Left lung (tissue), 14 donors: ENCODE measurements at places on chromosomes 7 and 10. TPM values are rescaled to one million over a fixed set of nuclear protein-coding genes. Genes with fewer than 3 reads are reported as not detected.

- DNase-seq: peak; percentile 61
- no peak overlapping the region for H3K4me3 ChIP-seq
- H3K27me3 ChIP-seq: no peaks in the 10 kb centered on the region
- no peaks in the 10 kb centered on the region for H3K4me1 ChIP-seq
Measured at GRCh38 chr7:66557214-66558200, 71.2 kb upstream of the KCTD7 start.

GRCh38 chr7:98073047-98073446 is 33.6 kb upstream of the LMTK2 start:
- no peak overlapping the region for H3K27ac ChIP-seq
- DNase-seq: no peak
- peaks cover 4% of the 10 kb centered on the region for H3K27me3 ChIP-seq

- no peaks in the 10 kb centered on the region for H3K27me3 ChIP-seq
- H3K27ac ChIP-seq: peak overlapping the region; percentile 40
- peaks cover 100% of the 10 kb centered on the region for H3K4me1 ChIP-seq
- DNase-seq: no peak
- H3K4me3 ChIP-seq: no peak overlapping the region
Measured at GRCh38 chr10:80493522-80494051, 39.5 kb downstream of the TSPAN14 start.

- H3K4me1 ChIP-seq: peaks cover 98% of the 10 kb centered on the region
- DNase-seq: peak; percentile 92
- H3K36me3 ChIP-seq: no peaks in the 10 kb centered on the region
- H3K27ac ChIP-seq: peak overlapping the region; percentile 78
- no peaks in the 10 kb centered on the region for H3K27me3 ChIP-seq
Measured at GRCh38 chr7:47576031-47576865, 5.7 kb downstream of the TNS3 start.

DNA sequence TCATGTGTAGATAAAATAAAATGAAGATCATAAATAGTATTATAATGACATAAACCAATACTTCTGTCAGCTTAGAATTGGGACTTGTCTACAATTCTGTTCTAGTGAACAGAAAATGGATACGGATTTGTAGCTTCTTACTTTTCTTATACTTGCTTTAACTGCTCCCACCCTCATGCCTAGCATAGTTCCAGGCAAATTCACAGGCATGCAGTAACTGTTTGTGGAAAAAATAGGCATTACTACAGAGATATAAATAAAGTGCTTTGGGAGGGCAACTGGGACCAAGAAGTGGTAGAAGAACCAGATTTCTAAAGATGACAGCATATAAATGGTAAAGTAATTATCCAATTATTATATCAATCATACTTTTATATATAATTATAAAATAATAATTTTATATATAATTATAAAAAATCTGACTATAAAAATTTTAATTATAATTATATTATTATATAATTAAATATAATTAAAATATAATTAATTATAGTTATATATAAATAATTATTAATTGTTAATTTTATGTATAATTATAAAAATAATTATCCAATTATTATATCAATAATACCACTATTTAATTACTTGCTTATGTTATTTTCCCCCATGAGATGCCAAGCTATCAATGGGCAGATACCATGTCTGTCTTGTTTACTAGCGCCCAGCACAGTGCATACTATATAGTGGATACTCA is 144.1 kb downstream of the NOC3L start:
- DNase-seq: no peak
- H3K27ac ChIP-seq: no peak overlapping the region
- H3K4me3 ChIP-seq: no peak overlapping the region
- no peaks in the 10 kb centered on the region for H3K27me3 ChIP-seq
- no peaks in the 10 kb centered on the region for H3K4me1 ChIP-seq

Gene PLAC9
- total RNA-seq: 53.8 TPM

DNA sequence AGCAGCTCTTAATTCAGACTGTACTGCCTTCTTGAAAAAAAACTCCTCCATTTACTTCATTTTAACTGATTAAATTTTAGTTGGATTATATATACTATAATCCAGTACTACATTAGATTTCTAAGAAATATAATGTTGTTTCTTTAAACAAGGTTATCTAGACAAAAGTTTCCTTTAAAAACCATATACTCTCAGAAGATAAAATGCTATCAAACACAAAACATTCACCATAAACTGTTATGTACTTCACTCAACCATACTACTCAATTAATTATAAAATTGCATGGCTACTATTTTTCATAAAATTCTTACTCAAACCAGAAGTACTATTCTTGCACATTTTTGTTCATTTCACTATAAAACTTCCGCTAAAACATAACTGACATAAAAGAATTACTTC is 12.7 kb downstream of the GPR22 start:
- no peak overlapping the region for H3K4me3 ChIP-seq
- no peaks in the 10 kb centered on the region for H3K36me3 ChIP-seq
- no peak for DNase-seq
- no peaks in the 10 kb centered on the region for H3K4me1 ChIP-seq

DNA sequence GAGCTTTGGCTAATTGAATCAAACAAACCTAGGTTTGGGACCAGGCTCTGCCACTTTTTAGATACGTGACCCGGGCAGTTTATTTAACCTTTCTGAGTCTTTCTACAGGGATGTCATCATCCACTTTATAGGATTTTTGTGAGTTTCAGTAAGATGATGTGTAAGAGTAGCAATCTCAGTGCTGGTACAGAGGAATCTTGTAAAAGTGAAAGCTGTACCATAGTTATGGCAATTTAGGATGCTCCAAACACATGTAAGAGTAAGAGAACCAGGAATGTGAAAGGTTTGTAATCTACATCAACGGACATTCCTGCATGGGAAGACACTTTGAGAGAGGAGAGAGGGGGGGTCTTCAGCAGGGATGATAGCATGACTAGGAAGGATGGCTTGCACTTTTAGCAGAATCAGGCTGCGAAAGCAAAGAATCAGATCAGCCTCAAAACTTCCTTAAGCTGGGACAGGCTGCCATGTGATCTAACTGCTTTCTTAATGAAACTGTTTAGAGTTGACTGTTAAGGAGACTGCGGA is 968 bp downstream of the NOLC1 start:
- H3K36me3 ChIP-seq: peaks cover 67% of the 10 kb centered on the region
- DNase-seq: no peak
- H3K4me3 ChIP-seq: peak overlapping the region; percentile 93
- no peak overlapping the region for H3K27ac ChIP-seq
- peaks cover 8% of the 10 kb centered on the region for H3K4me1 ChIP-seq

- DNase-seq: no peak
- no peaks in the 10 kb centered on the region for H3K4me1 ChIP-seq
Measured at GRCh38 chr10:59674215-59674836, 35.3 kb downstream of the SLC16A9 start.

DNA sequence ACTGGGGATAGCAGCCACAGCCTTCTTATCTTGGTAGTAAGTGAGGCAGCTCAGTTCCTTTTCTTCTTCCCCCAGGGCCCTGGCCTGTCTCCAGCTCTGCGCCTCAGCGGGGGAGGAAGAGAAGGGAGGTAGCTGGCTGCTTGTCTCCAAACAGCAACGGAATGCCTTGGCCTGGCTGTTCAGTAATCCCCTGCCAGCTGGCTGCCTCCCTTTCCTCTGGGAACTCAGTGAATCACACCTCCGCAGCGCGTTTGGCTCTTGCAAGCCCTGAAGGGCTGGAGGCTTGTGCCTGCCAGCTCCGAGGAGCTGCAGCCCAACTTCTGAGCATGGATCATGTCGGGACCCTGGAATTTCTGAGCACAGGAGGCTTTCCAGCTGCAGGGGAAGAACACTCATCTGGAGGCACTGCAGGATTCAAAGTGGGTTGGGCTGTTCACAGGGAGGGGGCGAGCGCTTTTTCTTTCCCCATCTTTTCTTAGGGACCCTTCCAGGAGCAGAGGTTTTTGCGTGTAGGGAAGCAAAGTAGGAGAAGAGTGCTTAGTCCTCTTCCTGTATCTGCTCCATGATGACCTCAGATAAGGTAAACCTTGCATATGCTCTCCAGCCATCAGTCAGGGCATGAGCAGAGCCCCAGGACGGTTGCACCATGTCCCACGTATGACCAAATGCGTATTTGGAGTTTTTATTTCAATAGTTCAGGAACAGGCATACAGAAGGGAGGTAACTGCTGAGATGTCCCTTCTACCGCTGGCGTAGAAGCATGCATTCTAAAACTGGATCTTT is 253.2 kb upstream of the INHBA start:
- H3K4me3 ChIP-seq: no peak overlapping the region
- H3K36me3 ChIP-seq: no peaks in the 10 kb centered on the region
- no peaks in the 10 kb centered on the region for H3K4me1 ChIP-seq
- peak; percentile 92 for DNase-seq

Gene CDNF
- 0.71 TPM for total RNA-seq

- H3K27ac ChIP-seq: no peak overlapping the region
- H3K36me3 ChIP-seq: no peaks in the 10 kb centered on the region
- no peaks in the 10 kb centered on the region for H3K27me3 ChIP-seq
- peaks cover 6% of the 10 kb centered on the region for H3K4me1 ChIP-seq
Measured at GRCh38 chr10:97733256-97733655, 3.7 kb upstream of the ZFYVE27 start.

DNA sequence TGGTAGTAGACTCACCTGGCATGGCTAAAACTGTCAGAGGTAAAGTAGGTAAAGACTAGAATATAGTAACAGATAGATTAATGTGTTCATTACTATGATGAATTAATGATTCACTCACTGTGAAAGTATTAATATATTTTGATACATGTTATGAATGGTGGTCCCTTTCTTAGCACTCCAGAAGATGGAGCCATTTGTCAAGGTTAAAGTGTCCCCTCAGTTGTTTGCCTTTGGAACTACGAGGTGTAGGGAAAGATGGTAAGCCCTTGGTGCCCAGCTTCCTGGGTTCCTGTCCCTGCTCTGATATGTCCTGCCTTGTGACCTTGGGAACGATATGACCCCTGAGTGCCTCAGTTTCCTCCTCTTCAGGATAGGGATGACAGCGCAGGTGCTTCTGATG is 49.4 kb downstream of the HTRA1 start:
- no peak overlapping the region for H3K27ac ChIP-seq
- H3K4me1 ChIP-seq: no peaks in the 10 kb centered on the region
- DNase-seq: no peak
- no peaks in the 10 kb centered on the region for H3K27me3 ChIP-seq
- H3K36me3 ChIP-seq: no peaks in the 10 kb centered on the region

DNA sequence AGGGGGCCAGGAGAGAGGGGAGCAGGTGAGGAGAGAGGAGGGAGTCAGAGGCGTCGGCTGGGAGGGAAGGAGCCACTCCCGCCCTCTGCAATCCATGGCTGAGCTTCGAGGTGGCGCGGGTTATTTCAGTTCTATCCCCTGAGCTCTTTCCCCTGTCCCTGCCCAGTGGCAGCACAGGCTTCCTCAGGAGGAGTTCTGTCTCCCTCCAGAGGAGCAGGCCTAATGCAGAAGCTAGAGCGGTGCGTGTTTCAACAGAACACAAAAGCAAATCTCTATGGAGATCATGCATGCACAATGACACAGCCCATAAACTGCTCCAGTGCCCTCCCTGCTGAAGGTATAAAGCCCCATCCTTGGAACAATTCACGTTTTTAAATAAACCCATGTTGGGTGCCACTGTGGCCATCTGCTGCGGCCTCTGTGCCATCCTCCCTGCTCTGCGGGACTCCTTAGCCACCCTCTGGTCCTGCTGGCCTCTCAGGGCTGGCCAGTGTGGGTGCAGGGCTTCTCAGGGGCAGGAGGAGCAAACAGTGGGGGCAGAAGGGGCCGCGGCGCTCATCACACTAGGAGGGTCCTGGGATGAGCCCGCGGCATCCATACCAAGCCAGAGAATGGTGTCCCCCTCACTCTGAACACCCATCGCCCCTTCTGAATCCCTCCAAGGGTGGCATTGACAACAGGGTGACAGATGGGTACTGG is 192.6 kb upstream of the LYZL2 start:
- no peak overlapping the region for H3K4me3 ChIP-seq
- no peaks in the 10 kb centered on the region for H3K36me3 ChIP-seq
- no peak overlapping the region for H3K27ac ChIP-seq

Gene VAX1
- not detected for total RNA-seq

DNA sequence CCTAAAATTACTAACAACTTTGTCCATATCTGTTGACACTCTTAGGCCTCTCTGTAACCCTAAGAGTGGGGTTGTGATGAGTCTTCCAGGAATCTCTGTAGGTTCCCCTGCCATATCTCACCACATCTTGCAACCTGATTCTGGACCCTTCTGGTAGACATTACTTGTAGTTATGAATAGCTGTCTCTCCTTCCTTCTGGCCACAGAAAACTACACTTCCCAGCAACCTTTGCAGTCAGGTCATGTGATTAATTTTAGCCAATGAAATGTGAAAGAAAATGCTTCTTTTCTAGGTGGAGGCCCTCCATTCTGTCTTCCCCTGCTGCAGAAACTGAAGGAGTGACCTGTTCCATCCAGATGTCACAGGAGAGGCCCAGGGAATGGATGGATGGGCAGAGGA is 147.6 kb upstream of the AOAH start:
- no peaks in the 10 kb centered on the region for H3K27me3 ChIP-seq
- H3K4me3 ChIP-seq: no peak overlapping the region
- no peaks in the 10 kb centered on the region for H3K4me1 ChIP-seq

Gene PLEKHS1
- not detected for total RNA-seq

DNA sequence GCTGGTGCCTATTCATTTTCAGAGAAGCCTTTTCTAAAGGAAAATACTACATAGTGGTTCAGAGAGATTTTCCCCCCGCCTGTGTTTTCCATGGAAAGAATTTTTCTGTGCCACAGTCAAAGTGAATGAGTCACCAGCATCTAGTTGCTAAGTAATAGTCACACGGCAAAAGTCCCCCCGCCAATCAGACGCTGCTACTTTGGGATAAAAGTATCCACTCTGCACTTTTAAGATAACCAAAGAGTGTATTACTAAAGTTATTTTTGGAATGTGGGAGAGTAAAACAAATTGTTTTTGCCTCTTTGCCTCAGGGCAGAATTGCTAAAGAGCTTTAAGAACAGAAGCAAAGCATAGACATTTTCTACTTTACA is 23.5 kb downstream of the ABLIM1 start:
- peak overlapping the region; percentile 60 for H3K27ac ChIP-seq
- DNase-seq: peak; percentile 81
- H3K4me3 ChIP-seq: no peak overlapping the region
- H3K27me3 ChIP-seq: no peaks in the 10 kb centered on the region

GRCh38 chr7:76294344-76295024 is 8.0 kb upstream of the HSPB1 start:
- no peaks in the 10 kb centered on the region for H3K27me3 ChIP-seq
- peak overlapping the region; percentile 85 for H3K27ac ChIP-seq
- peak overlapping the region; percentile 14 for H3K4me3 ChIP-seq
- peak; percentile 95 for DNase-seq

DNA sequence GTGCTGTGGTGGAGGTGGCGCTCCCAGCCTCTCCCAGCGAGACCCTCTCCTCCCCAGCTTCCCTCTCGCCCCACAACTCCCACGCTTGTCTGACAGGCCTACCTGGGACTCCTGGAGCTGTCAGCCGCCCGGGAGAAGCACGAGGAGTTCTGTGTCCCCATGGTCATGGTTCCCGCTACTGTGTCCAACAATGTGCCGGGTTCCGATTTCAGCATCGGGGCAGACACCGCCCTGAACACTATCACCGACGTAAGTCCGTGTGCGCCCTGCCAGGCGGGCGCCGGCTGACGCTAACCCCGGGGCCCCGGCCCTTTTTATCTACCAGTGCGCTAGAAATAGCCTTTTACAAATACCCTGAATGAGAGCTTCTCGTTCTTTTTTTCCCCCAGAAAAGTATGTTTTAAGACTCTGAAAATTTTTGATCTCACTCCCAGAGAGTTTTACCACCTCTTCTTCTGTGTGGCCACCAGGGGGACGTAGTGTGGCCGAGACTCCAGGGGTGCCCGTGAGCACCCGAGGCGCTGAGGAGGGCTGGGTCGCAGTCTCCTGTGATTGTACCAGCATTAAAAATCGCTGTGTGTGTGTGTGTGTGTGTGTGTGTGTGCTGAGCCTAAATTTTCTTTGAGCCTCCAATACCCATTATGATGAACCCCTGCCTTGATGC is 52.6 kb downstream of the PFKP start:
- no peak overlapping the region for H3K4me3 ChIP-seq
- H3K36me3 ChIP-seq: peaks cover 78% of the 10 kb centered on the region
- no peaks in the 10 kb centered on the region for H3K4me1 ChIP-seq
- DNase-seq: peak; percentile 65
- H3K27ac ChIP-seq: no peak overlapping the region
